Colonic mucosa (tissue), 4 donors: ENCODE measurements at places on chromosomes 7 and 10.

DNA sequence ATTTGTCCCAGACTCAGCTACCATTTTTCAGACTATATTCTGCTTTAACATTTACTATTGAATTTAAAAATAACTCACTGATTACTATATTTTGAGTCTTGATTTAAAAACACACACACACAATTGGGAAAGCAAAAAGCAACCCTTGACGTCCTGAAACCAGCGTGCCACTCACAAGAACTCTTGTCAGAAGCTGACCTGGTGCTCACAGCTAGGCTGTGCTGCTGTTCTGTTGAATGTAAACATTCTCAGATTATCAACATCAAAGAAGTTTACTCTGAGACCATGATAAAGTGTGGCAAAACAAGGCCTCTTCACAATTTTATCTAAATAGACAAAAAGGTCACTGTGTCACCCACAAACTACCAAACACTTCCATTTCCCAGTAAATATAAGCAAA is 62.6 kb upstream of the CACNA2D1 start:
- DNase-seq, result no peak

DNA sequence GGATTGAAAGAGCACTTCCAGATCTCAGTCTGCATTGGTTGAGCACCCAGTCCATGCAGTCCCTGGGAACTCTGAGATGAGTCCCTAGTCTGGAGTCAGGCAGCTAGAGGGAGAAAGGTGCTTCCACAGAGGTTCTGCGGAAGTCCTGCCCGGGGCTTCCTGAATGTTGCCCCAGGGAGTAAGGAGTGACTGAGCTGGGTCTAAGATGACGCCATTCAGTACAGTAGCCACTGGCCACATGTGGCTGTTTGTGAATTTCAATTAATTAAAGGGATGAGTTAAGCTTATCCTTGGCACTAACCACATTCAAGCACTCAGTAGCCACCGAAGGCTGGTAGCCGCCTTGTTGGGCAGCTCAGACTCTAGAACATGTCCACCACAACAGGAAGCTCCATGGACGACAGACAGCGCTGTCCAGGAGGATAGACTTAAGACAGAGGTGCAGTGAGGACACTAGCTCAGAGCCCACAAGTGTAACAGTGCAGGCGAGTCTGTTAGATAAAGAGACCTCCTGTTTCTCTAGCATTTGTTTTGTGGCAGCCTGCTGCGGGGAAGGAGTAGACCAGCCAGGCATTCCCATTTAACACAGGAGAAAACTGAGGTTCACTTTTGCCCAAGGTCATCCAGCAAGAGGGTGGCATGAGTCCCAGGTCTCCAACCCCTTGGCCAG is 101.6 kb upstream of the PPIF start:
- DNase-seq, result no peak

- no peak for DNase-seq
Measured at GRCh38 chr7:155145477-155146255, 75.5 kb downstream of the HTR5A start.

- DNase-seq, result no peak
Measured at GRCh38 chr10:82558014-82558607, 683.1 kb downstream of the NRG3 start.

- no peak for DNase-seq
Measured at GRCh38 chr7:31076051-31076450, 23.9 kb downstream of the ADCYAP1R1 start.

DNA sequence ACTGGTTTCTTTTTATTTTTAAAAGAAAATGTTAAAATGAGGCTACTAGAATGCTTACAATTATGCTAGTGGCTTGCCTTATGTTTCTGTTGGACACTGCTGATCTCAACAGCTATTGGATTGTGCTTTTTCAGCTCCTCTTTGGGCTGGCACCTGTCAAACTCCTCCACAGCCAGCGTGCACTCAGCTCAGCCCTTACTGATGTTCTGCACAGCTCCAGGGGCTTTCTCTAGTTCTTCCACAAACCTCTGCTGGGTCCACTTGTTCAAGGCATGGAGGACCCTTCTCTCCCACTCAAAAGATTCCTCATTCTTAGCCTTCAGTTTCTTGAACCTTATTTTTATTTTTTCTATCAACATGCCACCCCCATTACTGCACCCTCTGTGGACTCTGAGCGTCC is 96.0 kb downstream of the VIPR2 start:
- DNase-seq, result peak; percentile 5

DNA sequence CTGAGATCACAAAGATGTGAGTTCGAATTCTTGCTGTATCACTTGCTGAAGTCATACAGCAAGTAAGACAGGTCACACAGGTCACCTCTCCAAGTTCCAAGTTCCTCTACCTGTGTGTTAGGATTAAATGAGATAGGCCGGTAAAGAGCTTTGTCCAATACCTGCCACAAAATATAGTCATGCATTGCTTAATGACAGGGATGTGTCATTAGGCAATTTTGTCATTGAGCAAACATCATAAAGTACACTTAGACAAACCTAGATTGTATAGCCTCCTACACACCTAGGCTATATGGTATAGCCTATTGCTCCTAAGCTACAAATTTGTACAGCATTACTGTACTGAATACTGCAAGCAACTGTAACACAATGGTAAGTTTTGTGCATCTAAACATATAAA is 469.4 kb downstream of the KCNMA1 start:
- peak; percentile 28 for DNase-seq

DNA sequence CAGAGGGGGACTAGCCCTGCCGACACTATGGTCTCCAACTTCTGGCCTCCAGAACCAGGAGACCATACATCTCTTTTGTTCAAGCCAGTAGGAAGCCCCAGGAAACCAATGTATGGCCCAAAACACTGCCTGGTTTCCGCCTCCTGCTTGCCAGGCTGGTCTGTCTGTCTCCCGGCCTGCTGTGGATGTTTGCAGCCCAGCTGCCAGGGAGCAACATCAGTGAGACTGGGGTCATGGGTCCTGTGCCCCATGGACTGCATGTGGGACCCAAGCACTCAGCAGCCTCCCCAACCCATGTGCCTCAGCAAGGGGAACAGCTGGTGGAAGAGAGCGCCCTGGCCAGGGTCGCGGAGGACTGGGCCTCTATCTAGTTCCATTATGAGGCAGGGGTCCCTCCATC is 33.4 kb upstream of the NUB1 start:
- no peak for DNase-seq

DNA sequence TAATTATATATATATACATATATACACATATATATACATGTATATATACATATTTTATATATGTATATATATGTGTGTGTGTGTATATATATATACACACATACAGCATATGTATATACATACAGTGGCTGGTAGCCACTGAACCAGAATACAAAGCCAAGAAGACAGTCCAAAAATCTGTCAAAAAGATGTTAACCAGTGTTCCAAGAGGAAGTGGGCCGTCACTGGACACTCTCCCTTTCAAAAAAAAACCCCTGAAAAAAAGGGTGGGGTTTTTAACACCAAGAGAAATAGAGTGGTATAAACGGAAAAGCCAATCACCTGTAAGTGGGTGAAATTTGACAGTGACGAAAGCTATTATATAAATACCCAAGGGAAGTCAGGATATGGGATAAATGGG is 31.1 kb upstream of the C1GALT1 start:
- no peak for DNase-seq

DNA sequence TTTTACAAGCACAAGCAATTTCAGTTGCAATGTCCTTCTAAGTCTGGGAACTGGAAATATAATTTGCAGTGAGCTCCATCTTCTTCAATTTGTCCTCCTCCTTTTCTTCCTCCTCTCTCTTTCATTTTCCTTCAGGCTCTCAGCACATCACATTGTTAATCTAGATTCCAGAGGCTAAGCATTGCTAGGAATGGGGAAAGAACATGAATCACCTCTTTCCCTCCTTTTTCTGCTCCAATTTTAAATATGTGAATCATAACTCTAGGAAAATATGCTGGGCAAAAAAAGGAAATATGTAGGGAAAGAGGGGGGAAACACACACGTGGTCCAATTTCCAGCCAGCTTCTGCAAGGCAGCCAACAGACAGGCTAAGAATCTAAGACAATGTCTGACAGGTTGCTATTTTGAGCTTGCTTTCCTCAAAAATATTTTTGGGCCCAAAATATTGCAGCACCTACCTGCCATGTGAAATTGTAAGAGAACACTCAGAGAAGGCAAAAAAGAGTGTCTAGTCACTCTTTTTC is 72.7 kb upstream of the NUPR2 start:
- no peak for DNase-seq

DNA sequence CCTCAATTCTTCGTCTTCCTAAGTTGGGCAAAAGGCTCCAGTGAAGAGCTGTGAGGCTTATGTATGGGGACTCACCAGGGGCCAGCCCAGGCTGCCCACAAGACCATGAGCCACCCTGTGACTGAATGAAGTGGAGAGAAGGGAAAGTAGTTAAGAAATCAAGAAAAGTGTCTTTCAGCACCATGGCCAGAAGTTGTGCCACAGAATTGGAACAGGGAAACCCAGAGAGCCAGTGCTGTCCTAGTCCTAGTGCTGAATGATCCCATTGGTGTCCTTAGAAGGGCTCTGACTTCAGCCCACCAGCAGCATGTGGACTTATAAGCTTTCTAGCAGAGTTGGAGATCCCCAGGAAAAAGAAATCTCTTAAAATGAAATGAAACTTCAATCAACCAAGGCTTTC is 37.0 kb upstream of the CCSER2 start:
- no peak for DNase-seq

- DNase-seq, result no peak
Measured at GRCh38 chr7:83617858-83618257, 31.1 kb downstream of the SEMA3E start.

- no peak for DNase-seq
Measured at GRCh38 chr7:148238761-148239325, 351.7 kb upstream of the C7orf33 start.

- no peak for DNase-seq
Measured at GRCh38 chr7:21886396-21886795, 59.3 kb downstream of the CDCA7L start.

GRCh38 chr7:23472046-23472445 is 1.8 kb upstream of the IGF2BP3 start:
- DNase-seq, result no peak

GRCh38 chr7:132377015-132377414 is 199.3 kb downstream of the PLXNA4 start:
- DNase-seq, result no peak

- DNase-seq, result no peak
Measured at GRCh38 chr7:133233142-133233541, 19.7 kb upstream of the EXOC4 start.

- no peak for DNase-seq
Measured at GRCh38 chr10:7345717-7346116, 65.1 kb downstream of the SFMBT2 start.

DNA sequence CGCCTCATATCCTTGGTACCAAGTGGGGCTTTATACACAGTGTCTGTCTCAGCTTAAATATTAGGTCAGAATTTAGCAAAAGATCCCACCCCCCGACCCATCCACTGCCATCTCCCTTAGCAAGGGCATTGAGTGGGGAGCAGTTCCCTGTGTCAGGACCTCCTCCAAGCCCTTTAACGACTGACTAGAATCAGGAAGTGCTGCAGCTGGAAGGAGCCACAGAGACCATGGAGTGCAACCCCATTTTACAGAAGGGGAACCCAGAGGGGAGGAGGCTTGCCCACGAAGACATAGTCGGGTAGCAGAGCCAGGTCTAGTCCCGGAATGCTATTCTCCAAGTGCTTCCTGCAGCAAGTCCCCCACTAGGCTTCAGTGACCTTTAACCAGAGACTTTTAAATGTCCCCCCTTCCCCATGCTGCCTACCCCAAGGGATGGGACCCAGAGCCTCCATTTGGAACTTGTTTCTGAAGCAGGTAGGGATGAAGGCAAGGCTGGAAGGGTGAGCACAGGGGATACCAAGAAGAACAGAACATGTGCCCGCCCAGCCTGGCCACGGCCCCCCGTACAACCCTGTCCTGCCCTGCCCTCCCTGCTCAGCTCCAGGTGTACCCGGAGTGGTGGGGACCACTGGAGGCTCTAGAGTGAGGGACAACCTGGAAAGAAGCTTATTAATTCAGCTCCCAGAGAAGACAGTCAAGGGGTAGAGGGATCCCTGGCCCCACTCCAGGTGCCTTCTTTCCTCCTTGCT is 41.3 kb downstream of the C10orf105 start:
- no peak for DNase-seq
